ENCODE measurements at places on chromosomes 4 and X. TPM values are rescaled to one million over a fixed set of nuclear protein-coding genes. Genes with fewer than 3 reads are reported as not detected.

DNA sequence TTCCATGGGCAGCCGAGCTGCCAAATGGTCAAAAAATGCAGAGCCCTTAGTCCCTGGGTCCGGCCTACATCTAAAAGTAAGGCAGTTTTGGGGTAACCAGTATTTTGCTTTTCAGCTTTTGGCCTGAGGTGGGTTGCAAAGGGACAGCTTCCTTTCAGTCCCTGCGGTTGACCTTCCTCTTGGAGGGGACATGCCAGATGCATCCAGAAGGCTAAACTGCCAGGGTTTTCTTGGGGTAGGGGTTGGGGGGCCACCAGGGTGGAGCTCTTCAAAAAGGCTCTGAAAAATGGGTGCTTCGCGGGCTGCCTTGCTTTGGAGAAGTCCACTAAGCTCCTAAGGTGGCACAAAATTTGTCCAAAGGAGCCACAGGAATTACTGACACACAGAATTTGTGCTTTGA, 120.7 kb downstream of the UBE2K start:
- no peaks in the 10 kb centered on the region for H3K27me3 ChIP-seq
- no peaks in the 10 kb centered on the region for H3K36me3 ChIP-seq
- no peak overlapping the region for H3K27ac ChIP-seq

- H3K36me3 ChIP-seq, result no peaks in the 10 kb centered on the region
- no peak overlapping the region for H3K4me3 ChIP-seq
- H3K27ac ChIP-seq, result no peak overlapping the region
- no peak for DNase-seq
Observed at GRCh38 chr4:110062166-110062565, 136.2 kb downstream of the ELOVL6 start.

DNA sequence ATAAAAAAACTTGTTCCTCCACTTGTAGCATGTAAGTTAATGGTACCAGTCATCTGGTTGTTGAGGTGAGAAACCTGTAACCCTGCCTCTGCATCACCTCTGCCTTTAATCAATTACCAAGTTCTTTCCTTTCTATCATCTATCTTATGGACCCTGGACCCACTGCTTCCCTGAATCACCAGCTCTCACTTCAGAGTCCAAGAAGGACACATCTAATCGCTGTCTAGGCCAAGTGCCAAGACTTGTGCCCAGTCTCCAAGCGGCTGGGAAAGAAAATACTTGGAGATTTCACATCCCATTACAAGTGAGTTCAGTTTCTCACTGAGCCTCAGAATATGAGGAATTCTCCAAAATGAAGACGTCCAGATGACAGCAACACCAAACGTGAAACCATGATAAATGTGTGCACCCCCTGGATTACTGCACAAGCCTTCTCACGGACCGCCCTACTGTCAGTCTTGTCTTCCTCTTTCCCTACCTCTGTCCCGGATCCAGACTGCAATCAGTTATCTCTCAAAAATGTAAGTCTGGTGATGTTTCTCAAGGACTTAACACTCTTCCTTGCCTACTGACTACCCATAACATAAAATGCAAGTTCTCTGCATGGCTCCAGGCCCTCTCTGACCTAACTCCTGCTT, 10.4 kb downstream of the PALLD start:
- H3K4me3 ChIP-seq, result no peak overlapping the region
- no peaks in the 10 kb centered on the region for H3K27me3 ChIP-seq
- no peak overlapping the region for H3K27ac ChIP-seq
- peaks cover 2% of the 10 kb centered on the region for H3K4me1 ChIP-seq
- DNase-seq, result no peak

The GUCY1B1 gene
- 2.9 TPM for total RNA-seq

GRCh38 chr4:145525291-145525740, 43.7 kb downstream of the SMAD1 start:
- peak; percentile 61 for DNase-seq
- H3K4me3 ChIP-seq, result no peak overlapping the region
- H3K27me3 ChIP-seq, result no peaks in the 10 kb centered on the region
- H3K27ac ChIP-seq, result peak overlapping the region; percentile 74
- H3K36me3 ChIP-seq, result no peaks in the 10 kb centered on the region
- H3K4me1 ChIP-seq, result peaks cover 3% of the 10 kb centered on the region

DNA sequence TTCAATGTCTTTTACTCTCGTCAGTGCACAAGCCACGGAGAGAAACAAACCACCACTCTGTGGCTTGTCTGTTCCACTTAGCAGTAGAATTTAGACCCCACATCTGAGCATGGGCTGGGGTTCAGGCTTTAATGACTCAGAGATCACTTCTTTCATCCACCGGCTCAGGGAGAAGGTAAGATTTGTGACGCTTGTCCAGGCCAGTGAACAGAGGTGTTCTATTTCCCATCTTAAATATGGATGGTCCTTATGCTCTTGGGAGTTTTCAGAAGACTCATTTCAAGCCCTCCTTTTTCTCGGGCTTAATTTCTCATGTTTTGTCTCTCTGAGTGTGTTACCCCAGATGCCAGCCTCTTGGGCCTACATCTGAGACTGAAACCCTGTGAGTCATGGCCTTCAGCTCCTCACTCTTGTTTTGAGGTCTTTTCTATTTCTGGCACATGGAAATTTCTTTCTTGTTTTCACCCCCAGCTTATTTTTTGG, 127.4 kb upstream of the SFRP2 start:
- no peaks in the 10 kb centered on the region for H3K36me3 ChIP-seq
- H3K27me3 ChIP-seq, result no peaks in the 10 kb centered on the region
- H3K4me1 ChIP-seq, result no peaks in the 10 kb centered on the region
- no peak overlapping the region for H3K27ac ChIP-seq
- no peak overlapping the region for H3K4me3 ChIP-seq
- DNase-seq, result no peak

DNA sequence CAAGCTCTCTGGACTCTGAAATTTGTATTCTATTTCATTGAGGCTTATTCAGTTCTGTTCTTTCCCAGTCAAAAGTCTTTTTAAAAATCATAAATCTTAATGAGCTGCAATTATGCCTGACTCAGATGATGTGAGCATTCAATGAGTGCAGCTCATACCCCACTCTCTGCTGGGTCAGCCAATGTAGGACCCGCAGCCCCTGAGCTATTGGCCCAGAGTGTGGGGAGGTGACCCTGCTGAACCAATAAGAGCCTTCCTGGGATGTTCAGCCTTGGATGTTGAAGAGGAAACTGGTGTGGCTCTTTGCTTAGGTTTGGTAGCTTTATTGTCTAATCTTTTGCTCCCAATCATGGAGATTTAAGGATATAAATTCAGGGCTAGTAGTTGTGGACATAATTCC, 12.1 kb upstream of the TCEAL4 start:
- H3K4me3 ChIP-seq, result no peak overlapping the region
- no peak overlapping the region for H3K27ac ChIP-seq
- DNase-seq, result no peak
- H3K27me3 ChIP-seq, result peaks cover 3% of the 10 kb centered on the region

The SLC10A6 gene
- total RNA-seq, result not detected

GRCh38 chr4:151248519-151248918, 28.4 kb upstream of the PRSS48 start:
- H3K4me1 ChIP-seq, result no peaks in the 10 kb centered on the region
- H3K27me3 ChIP-seq, result no peaks in the 10 kb centered on the region
- no peaks in the 10 kb centered on the region for H3K36me3 ChIP-seq
- H3K27ac ChIP-seq, result no peak overlapping the region
- no peak overlapping the region for H3K4me3 ChIP-seq

DNA sequence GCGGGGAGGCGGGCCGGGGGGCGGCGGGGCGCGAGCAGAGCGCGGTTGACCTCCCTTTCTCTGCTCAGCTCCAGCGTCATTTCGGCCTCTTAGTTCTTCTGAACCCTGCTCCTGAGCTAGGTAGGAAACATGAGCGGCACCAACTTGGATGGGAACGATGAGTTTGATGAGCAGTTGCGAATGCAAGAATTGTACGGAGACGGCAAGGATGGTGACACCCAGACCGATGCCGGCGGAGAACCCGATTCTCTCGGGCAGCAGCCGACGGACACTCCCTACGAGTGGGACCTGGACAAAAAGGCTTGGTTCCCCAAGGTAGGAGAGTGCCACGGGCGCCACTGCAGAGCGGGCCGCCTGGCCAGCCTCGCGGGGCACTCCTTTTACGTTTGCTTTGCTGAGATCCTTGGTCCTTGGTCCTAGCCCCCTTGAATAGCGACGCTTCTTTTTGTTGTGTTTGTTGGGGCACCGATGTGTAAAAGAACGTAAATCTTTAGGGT, at the start of gene HTATSF1:
Gene HTATSF1 (plus strand): TSS at position 37 of the 497 bp plus-strand sequence. CDS start 93 bp downstream, at position 130.
- H3K36me3 ChIP-seq, result no peaks in the 10 kb centered on the region
- H3K4me1 ChIP-seq, result no peaks in the 10 kb centered on the region
- DNase-seq, result no peak
- peak within 1 kb of the TSS; percentile 89 for H3K4me3 ChIP-seq
- no peaks in the 10 kb centered on the region for H3K27me3 ChIP-seq
- H3K27ac ChIP-seq, result peak within 1 kb of the TSS; percentile 94

- H3K36me3 ChIP-seq, result no peaks in the 10 kb centered on the region
- H3K4me3 ChIP-seq, result no peak overlapping the region
- no peaks in the 10 kb centered on the region for H3K4me1 ChIP-seq
- no peak for DNase-seq
- H3K27me3 ChIP-seq, result no peaks in the 10 kb centered on the region
Observed at GRCh38 chrX:44669626-44670025, 127.0 kb upstream of the FUNDC1 start.

The RNF175 gene
- not detected for total RNA-seq

- no peak for DNase-seq
- H3K27me3 ChIP-seq, result no peaks in the 10 kb centered on the region
- peaks cover 3% of the 10 kb centered on the region for H3K36me3 ChIP-seq
- no peaks in the 10 kb centered on the region for H3K4me1 ChIP-seq
- peak overlapping the region; percentile 79 for H3K4me3 ChIP-seq
- H3K27ac ChIP-seq, result peak overlapping the region; percentile 13
Observed at GRCh38 chr4:47914926-47915237, 499 bp upstream of the NFXL1 start.

- no peak overlapping the region for H3K4me3 ChIP-seq
- H3K4me1 ChIP-seq, result peaks cover 2% of the 10 kb centered on the region
- no peaks in the 10 kb centered on the region for H3K36me3 ChIP-seq
- DNase-seq, result peak; percentile 81
- no peak overlapping the region for H3K27ac ChIP-seq
Observed at GRCh38 chr4:47122592-47123291, 91.4 kb downstream of the GABRB1 start.

- peaks cover 4% of the 10 kb centered on the region for H3K27me3 ChIP-seq
- peak; percentile 8 for DNase-seq
- H3K4me3 ChIP-seq, result no peak overlapping the region
- no peaks in the 10 kb centered on the region for H3K36me3 ChIP-seq
Observed at GRCh38 chr4:113256946-113257345, 207.5 kb downstream of the ANK2 start.

GRCh38 chr4:20353646-20354045, 101.9 kb downstream of the SLIT2 start:
- no peaks in the 10 kb centered on the region for H3K36me3 ChIP-seq
- DNase-seq, result no peak
- H3K27ac ChIP-seq, result no peak overlapping the region
- H3K4me3 ChIP-seq, result no peak overlapping the region
- H3K4me1 ChIP-seq, result no peaks in the 10 kb centered on the region
- no peaks in the 10 kb centered on the region for H3K27me3 ChIP-seq

GRCh38 chr4:47218631-47219030, 187.3 kb downstream of the GABRB1 start:
- H3K4me1 ChIP-seq, result peaks cover 7% of the 10 kb centered on the region
- H3K4me3 ChIP-seq, result no peak overlapping the region
- H3K27me3 ChIP-seq, result no peaks in the 10 kb centered on the region
- no peak overlapping the region for H3K27ac ChIP-seq

The FAAH2 gene
- not detected for total RNA-seq

The CPZ gene
- total RNA-seq, result 0.56 TPM

The BST1 gene
- total RNA-seq, result 5.3 TPM

The RRAGB gene
- total RNA-seq, result 9.1 TPM

The PABPC1L2B gene
- total RNA-seq, result not detected

DNA sequence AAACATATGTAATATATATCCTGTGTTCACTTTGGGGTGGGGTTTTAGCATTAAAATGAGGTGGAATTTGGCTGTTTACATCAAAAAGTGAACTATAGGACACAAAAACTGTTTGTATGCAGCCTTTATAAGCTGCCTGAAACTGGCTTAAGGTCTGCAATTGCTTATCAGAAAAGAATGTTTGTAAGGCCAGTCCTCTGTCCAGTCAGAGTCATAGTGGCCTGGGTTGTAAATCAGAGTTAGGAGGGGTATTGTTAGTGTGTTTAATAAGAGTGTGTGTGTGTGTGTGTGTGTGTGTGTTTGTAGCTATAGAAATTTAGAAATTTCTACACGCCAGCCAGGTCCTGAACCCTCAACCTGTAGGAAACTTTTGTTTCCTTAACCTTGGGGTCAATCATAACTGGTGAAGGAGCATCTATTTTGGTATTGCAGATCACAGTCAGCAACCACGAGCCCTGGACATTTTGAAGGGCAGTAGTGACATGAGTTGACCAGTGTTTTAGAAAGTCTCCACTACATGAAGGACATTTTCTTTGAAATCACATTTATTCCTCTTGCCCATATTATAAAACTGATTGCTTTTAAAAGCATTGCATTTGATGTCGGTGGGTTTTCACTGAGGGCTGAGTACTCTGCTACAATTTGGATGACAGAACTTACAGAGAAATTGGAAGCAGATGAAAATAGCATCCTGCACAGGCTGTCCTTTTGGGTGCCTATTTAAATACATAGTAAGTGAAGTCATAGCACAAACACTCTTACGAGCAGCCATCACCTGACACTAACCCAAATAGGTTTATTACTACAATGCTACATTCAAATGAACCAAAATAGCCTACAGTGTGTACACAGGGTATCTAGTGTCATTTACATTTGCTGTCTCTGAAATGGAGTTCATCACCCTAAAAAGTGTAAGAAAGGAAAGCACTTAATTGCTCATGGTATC, 11.2 kb upstream of the TMEM154 start:
- DNase-seq, result no peak
- no peaks in the 10 kb centered on the region for H3K36me3 ChIP-seq
- no peak overlapping the region for H3K27ac ChIP-seq
- H3K27me3 ChIP-seq, result peaks cover 33% of the 10 kb centered on the region

DNA sequence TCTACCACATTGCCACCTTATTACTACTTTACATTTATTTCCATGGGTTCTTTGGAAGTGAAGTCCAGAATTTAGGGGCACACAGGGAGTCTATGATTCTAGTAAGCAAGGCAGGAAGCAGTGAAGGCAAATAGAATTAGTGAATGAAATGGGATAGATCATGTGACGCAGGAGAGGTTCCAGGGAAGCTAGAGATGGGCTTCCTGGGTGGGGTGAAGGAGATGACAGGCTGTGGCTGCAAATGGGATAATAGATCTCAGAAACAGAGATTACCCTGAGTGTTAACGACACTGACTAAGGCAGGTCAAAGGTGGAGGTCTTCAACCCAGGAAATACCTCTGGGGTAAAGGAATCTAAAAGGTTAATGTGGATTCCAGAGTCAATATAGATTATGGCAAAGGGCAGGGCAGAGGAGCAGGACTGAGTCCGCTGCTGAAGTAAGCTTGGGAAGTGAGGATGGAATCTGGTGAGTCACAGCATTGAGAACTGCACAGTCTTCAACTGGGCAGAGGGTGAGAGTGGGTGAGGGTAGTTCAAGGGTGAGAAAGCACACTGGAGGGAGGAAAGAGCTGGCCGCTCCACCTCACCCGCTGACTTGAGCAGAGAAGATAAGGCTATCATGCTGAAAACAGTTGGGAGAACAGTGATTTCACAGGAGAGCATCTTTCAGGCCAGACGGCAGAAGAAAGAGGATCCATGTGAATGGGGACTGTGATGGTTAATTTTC, 70.8 kb downstream of the ANXA3 start:
- DNase-seq, result peak; percentile 73
- H3K27ac ChIP-seq, result no peak overlapping the region
- H3K4me3 ChIP-seq, result no peak overlapping the region
- H3K36me3 ChIP-seq, result no peaks in the 10 kb centered on the region
- no peaks in the 10 kb centered on the region for H3K27me3 ChIP-seq

- no peak overlapping the region for H3K27ac ChIP-seq
- no peak for DNase-seq
- H3K4me1 ChIP-seq, result peaks cover 1% of the 10 kb centered on the region
- no peaks in the 10 kb centered on the region for H3K27me3 ChIP-seq
Observed at GRCh38 chr4:138770818-138771217, 244.8 kb upstream of the NOCT start.

The PSAPL1 gene
- not detected for total RNA-seq

All from IMR-90 (cell line).